ENCODE measurements at places on chromosomes 7 and 10. TPM values are rescaled to one million over a fixed set of nuclear protein-coding genes. Genes with fewer than 3 reads are reported as not detected.

The MCM7 gene
- polyA plus RNA-seq = 29.6 TPM

The LMOD2 gene
- not detected for polyA plus RNA-seq

The OR6B1 gene
- polyA plus RNA-seq = not detected

The SH2B2 gene
- not detected for polyA plus RNA-seq

The EBLN1 gene
- not detected for polyA plus RNA-seq

The AS3MT gene
- 1.9 TPM for polyA plus RNA-seq

The FAM180A gene
- 1.8 TPM for polyA plus RNA-seq

The NODAL gene
- not detected for polyA plus RNA-seq

The ADIRF gene
- polyA plus RNA-seq = 157 TPM

The AKR1C4 gene
- polyA plus RNA-seq = not detected

The BEND7 gene
- 7.6 TPM for polyA plus RNA-seq

The LRRTM3 gene
- polyA plus RNA-seq = not detected

The ADCYAP1R1 gene
- not detected for polyA plus RNA-seq

The LIPJ gene
- polyA plus RNA-seq = not detected

The GPR85 gene
- polyA plus RNA-seq = 0.46 TPM

The IDE gene
- 7.8 TPM for polyA plus RNA-seq

The TSPAN15 gene
- 70.9 TPM for polyA plus RNA-seq

Measured in sigmoid colon (tissue), 7 donors.